Memory B cell (primary cell): ENCODE measurements at places on chromosomes 11 and 22.

DNA sequence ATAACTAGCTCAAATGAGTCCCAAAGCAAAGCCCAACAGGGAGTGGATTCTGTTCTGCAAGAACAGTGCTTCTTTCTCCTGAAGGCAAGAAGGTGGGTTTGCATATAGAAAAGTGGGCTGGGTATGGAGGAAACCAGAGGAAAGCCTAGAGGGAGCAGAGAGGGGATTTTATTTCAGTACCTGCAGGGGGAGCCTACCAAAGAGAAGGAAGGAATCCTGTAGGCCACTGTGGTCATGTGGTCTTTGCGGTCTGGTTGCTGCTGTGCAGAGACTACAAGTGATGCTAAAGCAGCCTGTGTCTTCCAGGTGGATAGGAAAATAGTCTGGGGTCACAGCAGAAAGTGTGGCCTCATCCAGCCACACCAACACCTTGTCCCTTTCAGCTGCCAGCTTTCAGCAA, 33.2 kb upstream of the ZBTB16 start:
- DNase-seq: no peak

- DNase-seq: no peak
Measured at GRCh38 chr11:116325247-116325646, 447.5 kb downstream of the BUD13 start.

DNA sequence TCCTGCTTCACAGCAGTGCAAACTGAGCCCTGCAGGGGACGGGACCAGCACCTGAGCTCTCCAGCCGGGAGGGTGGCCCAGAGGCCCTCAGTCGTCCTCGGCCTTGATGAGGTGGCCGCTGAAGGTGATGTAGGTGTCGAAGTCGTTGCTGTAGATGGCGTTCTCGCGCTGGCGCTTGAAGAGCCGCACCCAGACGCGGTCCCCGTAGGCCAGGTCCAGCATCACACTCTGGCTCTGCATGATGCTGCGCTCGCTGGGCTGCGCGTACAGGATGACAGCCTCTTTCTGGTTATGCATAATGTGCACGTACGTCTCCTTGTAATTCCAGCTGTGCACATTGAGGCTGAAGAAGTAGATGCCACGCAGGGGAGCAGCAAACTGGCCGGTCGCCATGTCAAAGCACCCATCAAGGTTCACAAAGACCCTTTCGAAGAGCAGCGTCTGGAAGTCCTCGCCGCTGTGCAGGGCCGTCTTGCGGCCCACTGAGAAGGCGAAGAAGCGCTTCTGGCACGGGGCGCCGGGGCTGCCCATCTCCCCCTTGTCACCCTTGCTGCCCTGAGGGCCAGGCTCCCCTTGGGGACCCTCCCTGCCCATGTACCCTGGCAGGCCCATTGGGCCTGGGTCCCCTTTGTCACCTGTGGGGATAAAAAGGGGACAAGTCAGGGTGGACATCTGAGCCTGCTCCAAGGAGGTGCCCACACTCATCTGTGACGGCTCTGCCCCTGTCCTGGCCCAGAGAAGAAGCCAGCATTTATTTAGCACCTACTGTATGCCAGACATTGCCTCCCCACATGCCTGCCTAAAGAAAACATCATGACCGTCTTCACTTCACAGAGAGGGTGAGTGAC, 5.7 kb downstream of the C1QTNF6 start:
- no peak for DNase-seq

- DNase-seq: no peak
Measured at GRCh38 chr11:70483077-70483861, 84.9 kb downstream of the CTTN start.

DNA sequence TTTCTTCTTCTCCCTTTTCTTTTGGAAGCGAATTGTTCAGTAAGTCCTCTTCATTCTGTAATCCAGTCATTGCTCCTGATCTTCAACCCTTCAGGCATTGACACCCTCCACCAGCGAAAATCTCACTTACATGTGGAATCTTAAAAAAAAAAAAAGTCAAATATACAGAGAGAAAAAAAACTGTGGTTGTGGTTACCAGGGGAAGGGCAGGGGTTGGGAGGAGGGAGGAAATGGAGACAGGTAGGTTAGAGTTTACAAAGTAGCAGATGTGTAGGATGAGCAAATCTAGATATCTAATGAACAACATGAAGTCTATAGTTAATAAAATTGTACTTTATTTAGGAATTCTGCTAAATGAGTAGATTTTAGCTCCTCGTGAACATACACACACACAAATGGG, 17.7 kb upstream of the TMEM123 start:
- no peak for DNase-seq

DNA sequence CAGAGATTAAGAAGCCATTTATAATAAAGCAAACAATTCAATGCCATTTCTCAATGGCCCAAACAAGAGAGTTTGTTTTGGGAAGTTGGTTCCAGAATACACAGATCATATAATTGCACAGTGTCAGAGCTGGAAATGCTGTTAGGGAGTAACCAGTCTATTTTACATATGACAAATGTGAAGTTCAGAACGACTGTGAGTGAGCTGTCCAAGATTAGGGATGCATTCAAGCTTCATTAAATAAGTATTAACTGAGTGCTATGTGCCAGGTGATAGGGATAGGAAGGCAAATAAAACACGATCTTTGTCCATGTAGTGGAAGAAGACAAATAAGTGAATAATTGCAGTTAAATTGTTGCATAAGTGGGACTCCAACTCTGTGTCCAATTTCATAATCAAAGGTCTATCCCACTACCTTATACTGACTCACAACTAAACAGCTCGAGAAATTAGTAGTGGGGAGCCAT, 33.1 kb upstream of the PICALM start:
- no peak for DNase-seq

GRCh38 chr11:123083623-123084029, 21.7 kb upstream of the HSPA8 start:
- no peak for DNase-seq

DNA sequence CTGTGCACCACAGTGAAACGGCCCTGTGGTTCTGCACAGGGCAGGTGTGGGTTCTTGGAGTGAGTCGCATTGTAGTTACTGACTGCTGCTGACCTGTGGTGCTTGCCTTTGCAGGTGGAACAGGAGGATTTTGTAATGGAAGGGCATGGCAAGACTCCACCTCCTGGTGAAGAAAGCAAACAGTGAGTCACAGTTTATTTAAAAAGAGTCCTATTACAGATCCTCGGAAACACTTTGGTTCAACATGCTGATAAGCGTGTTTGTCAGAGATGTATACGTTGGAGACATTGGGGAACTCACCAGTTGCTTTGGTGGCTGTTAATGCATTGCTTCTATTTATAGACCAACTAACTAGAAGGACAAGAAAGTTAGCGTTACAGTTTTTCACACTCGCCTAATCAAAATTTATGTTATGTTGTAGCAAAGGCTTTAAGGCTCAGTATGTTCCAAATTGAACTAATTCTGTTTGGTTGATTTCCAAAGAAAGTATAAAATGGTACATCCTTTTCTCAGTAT, 21.7 kb upstream of the TNRC6B start:
- no peak for DNase-seq

GRCh38 chr11:110133160-110133559, 40.0 kb downstream of the ZC3H12C start:
- DNase-seq: no peak

DNA sequence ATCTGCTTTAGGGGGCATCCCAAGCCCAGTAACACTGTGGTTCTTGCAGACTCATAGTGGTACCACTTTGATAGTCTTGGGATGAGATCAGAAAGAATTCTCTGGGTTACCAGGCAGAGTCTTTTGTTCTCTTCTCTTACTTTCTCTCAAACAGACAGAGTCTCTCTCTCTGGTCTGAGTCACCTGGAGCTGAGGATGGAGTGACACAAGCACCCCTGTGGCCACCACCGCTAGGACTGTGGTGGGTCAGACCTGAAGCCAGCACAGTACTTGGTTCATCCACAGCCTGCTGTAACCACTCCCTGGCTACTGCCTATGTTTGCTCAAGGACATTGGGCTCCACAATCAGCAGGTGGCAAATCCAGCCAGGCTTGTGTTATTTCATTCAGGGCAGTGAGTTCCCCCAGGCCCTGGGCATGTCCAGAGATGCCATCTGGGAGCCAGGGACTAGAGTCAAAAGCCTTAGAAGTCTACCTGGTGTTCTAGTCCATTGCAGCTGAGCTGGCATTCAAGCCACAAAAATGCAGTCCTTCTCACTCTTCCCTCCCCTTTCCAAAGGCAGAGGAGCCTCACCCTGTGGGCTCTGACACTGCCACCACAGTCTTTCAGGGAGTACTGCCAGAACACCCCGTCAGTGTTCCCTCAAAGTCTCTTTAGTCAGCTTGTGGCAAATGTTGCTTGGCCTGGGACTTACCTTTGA, 29.9 kb downstream of the ENDOD1 start:
- DNase-seq: no peak

DNA sequence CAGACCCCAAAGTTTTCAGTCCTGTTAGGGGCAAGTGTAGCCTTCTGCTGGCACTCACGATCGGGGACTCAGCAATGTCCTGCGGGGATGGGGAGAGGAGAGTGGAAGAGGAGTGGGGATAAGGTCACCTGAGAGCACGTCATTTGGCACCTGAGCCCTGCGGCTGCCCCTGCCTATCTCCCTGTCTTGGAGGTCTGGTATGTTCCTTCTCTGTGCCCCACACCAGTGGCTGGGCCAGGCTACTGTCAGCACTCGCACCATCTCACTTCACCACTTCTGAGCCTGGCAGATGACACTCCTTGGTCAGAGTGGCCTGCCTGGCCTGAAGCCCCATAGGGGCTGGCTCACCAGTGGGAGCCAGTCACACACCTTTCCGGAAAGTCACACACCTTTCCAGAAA, 20.1 kb upstream of the CHADL start:
- no peak for DNase-seq

DNA sequence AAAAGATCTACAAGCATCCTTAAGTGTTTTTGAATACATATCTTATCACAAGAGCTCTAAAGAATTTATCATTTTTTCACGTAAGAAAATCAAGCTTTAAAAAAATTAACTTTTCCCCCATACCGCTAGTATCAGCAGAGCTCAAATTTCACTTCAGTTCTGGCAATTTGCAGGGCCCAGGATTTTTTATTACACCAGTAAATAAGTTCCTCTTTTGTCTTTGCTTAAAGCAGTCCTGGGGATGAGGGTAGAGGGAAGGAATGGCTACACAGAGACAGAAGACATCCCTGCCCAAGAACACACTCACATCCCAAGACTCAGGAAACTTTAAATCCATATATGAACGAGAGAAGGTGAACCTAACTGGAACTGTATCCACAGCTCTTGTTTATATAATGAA, 22.6 kb upstream of the SORL1 start:
- DNase-seq: no peak

DNA sequence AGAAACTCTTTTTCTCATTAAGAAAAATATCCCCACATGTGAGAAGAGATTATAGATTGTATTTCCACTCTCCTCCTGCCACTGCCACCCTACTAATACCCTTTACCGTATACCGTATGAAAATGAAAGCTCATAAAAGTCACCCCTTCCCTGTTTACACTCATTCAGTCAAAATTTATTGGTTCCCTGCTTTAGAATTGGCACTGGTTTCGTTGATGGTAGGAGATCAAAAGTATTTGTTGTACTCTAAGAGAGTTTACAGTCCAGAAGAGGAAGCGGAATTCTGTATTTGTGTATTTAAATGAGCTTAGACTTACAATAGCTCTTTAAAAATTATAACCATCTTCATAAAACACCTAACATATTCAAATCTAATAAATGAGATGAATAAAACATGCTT, 68.2 kb downstream of the BBOX1 start:
- DNase-seq: no peak

DNA sequence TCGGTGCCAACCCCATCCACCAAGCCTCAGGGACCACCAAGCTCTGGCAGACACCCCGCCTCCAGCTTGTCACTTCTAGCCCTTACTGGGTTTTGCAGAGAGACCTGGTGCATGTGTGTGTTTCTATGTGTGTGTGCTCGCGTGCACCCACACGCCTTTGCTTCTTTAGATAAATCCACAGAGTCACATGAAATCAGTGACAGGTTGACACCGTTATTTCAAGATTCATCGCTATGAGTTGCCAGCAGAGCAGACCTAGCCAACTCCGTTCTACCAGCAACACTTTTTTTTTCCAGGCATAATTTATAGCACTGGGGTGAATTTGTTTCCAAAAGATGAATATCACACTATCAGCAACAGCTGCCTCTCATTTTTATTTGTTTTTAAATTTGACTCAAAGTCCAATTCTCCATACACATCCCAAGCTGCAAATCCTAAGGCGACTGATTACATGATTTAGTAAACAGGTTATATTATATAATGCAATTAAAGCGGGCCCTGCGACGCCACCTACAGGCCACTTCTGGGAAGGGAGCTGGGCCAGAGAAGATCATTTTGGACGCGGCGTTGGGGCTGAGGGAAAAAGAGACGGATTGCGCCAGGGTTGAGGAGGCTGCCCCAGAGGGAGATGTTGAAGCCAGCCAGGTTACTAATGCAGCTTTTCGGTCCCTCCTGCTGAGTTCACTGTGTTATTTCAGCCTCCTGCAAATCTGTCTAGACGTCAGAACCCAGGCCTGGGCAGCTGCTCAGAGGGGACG, 150.5 kb downstream of the FEZ1 start:
- DNase-seq: no peak

DNA sequence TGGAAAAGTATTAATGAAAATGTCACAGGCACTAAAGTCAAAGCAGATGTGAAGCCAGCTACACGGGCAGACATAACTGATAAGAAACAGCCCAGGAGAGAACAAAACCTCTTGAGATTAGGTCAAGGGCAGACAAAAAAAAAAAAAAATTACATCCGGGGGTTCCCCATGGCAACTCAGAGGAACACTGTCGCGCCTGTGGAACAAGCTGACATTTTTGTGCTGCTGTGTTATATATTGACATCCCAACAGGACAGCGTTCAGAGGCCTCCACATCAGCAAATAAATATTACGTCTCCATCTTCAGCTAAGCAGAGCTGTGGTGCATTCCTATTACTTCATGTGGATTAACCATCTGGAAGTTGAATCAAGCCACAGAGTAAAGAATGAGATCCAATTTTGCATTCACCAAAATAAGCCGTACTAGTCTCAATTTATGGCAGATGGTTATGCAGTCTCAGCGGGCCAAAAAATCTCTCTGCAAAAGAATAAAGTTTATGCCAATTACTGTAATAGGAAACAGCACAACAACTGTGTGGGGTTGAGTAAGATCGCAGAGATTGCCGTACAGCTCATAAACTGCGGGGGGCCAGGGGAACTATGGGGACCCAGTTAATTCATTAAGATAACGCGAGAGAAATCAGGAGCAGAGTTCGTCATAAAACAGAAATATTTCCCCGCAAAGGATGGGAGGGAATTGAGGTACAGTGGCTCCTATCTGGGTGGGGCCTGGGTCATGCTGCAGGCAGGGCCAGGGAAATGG, 41.3 kb upstream of the MN1 start:
- no peak for DNase-seq

DNA sequence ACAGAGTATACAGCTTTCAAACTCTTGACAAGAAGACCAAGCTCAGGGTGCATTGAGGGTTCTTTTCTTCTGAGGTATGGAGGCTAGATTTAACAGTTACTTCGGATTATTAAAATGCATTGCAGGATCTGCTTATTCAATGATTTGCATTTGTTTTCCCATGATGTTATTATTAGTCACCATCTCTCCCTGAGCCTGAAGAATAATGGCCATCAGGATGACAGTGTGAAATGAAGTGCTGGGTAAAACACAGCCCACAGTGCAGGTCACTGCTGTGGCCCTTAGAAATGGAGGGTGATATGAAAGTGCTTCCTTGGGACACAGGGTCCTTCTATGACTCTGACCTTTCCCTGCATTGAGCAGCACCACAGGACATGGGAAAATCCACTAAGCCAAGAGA, 40.0 kb downstream of the TECTA start:
- no peak for DNase-seq

GRCh38 chr11:123174196-123175183, 20.6 kb downstream of the CLMP start:
- DNase-seq: no peak
